ENCODE measurements at places on chromosomes 16 and 17.

- no peak for DNase-seq
Measured at GRCh38 chr16:2230376-2230775, 5.9 kb upstream of the DNASE1L2 start.

DNA sequence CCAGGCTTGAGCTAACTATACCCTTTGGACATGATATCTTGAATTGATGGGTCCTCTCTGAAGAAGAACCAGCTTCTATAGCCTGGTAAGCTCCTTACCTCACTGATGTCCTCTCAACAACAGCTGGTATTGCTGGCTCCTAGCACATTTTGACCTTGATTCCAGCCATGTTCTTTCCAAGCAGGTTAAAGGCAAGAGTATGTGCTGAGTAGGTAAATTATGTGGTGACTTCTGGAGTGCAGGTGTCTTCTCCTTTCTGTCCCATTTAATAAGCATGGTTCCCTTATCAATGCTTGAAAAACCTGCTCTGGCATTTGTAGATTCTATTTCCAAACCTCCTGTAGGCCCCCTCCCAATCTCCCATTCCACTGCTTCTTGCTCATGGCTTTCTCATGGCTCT, 300.1 kb downstream of the UTP18 start:
- DNase-seq: no peak

GRCh38 chr17:63838631-63839171, 3.8 kb downstream of the SMARCD2 start:
- DNase-seq: no peak

GRCh38 chr17:2023692-2024571, 1.2 kb downstream of the RTN4RL1 start:
- no peak for DNase-seq

GRCh38 chr16:138049-138417, 440 bp downstream of the NPRL3 start:
- no peak for DNase-seq

DNA sequence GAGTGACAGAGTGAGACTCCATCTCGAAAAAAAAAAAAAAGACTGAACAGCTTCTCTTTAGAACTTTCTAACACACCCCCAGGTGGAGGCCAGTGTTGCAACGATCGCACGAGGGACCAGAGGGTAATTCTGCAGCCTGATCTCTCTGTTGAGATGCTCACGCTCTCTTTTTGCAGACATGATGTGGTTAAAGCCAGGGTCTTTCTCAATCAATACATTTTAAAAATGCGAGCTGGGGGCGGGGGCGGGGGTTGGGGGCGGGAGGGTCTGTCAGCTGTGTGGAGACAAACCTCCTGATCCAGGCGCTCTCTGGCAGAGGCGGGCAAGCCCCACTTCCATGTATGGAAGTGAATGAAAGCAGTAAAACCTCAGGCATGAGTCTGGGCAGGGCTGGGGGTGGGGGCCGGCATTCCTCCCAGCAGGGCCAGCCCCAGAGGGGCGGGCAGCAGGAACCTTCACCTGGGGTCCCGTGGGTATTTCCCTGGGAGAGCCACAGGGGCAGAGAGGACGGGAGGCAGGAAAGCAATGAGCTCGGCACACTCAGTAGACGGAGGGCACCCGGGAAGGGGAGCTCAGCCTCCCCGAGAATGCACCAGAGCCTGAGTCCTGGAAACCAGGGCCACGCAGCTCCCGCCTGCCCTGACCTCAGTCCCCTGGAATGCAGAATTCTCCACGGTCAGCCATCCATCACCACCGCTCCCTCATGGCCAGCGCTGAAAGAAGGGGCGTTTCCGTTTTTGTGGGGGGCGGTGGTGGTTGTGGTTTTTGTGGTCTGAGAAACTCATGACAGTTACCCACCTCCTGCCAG, 28.0 kb downstream of the NXN start:
- DNase-seq: no peak

Measured in stimulated activated CD8-positive, alpha-beta memory T cell treated with anti-CD3 and anti-CD28 coated beads, Interleukin-12 subunit alpha, Interleukin-12 subunit beta, amount 100 ng/mL, for 4 hours (primary cell).